ENCODE measurements at places on chromosomes 1 and 21.

DNA sequence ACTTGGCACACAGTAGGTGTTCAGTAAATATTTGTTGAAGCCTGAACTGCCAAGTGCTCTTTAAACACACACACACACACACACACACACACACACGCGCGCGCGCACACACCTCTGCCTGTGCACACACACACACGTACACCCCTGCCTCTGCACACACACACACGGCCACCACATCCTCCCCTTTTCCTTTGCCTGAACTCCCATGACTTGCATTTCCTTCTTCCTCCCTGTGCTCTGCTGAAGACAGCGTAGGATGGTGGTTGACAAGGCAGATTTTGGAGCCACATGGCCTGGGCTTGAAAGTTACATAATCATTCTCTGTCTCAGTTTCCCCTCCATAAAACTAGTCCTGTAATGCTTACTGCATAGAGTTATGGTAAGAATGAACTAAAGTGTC lies 712.3 kb downstream of the PTPRU start:
- no peak for DNase-seq

DNA sequence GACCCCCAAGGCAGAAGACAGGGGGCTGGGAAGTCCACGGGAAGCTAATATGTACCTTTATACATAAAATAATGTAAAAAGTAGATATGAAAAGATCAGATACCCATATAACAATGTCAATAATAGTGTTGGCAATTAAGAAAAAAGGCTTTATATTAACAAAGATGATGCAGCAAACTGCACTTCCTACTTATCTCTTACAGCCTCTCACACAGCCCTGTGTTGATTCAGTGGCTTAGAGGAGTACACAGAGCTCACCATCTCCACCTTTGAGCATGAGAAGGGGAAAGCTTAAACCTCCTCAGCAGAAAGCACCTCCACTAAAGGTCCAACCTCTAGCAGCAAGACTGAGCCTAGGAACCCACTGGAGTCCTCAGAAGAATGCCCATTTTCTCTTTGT lies 7.2 kb upstream of the VSIG8 start:
- no peak for DNase-seq

- no peak for DNase-seq
Measured at GRCh38 chr21:38949070-38949380, 143.3 kb downstream of the ETS2 start.

GRCh38 chr1:79760531-79760930 lies 754.0 kb upstream of the ADGRL4 start:
- no peak for DNase-seq

DNA sequence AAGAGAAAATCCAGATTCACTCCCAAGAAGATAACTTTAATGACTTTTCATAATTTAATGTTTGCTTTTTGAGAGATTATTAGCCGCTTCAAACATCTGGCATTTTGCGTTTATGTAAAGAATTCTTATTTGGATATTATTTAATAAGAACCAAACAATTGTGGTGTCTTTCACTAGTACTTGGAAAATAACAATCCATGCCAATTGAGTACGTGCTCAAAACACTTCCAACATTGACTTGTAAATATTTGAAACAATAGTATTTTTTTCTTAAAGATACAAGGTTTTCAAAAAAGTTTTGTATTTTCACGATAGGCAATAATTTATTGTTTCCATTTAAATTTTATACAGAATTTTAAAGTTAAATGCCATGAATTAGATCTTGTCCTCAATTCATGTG lies 498.7 kb downstream of the AMY1C start:
- no peak for DNase-seq

DNA sequence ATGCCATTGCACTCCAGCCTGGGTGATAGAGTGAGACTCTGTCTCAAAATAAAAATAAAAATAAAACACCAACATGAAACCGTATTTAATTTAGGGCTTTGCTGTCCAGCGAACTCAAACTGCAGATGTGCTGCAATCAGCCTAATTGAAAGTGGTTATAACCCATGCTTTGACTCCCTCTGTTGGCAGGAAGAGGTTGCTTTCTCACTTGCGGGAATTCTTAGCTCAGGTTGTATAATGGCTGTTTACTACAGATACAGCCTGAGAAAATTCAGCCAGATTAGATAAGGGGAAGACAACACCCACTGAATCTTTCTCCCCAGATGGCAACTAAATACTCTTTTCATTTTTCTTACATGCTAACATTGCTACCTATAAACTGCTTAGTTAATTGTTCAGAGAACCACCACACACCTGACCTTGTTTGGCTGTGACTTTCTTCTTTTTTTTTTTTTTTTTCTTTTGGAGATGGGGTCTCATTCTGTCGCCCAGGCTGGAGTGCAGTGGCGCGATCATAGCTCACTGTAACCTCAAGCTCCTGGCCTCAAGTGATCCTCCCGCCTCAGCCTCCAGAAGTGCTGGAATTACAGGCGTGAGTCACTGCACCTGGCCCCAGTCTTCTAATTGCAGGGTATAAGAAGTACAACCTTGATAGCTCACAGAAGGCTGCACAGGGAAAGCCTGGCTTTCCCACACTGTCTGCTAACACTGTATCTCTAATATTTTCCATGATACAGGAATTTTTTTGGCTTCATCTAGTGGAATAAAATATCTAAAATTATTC lies 34.6 kb downstream of the DNTTIP2 start:
- DNase-seq: no peak

DNA sequence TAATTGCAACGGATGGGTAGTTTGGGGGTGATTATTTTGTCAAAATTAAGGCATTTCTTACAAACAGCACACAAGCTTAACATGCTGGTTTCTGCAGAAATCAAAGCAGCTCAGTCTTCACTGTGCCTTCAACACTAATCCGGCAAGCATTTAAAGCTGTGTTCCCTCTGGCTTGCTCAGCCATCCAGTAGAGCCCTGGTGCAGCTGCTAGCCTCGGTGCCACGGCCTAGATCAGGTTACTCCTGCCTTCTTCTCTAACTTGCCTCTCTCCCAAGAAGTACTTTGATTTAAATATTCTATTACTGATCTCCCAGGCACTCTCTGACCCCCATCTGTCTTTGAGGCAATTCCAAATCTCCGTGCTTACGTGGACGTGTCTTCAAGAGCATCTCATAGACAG lies 85.6 kb downstream of the GREM2 start:
- no peak for DNase-seq

DNA sequence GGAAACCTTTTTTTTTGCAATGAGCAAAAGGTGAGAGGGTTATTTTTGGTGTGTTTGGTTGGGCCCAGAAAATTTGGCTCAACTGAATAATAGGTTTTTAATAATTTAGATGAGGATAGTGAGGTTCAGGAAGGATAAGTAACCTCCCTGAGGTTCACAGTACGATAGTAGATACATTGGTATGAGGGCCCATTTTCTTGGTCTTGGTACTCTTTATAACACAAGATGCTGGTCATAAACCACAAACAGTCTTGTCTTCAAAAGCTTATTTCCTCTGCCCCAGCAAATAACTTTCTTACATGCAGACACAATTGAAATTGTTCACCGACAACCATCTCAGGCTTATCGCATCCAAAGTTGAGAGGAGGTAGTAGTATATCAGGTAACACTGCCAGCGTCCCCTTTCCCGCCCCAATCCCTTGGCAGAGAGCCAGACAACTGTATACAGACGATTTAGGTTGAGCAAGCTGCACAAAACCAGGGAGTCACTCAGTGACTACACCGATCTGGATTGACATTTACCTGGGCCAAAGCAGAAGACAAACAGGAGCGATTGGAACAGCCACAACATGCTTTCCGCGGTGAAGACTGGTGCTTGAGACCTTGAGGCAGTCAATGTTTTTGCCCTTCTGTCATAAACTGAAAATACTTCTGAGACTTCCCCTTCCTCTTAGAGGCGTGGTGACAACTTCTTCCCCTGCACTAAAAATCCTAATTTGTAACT lies at the start of gene SLAMF6:
TSS of gene SLAMF6 (minus strand) at position 634 of the 724 bp plus-strand sequence. CDS start at position 571, 63 bp downstream.
- DNase-seq: no peak

GRCh38 chr1:5915587-5916571 lies 76.3 kb downstream of the NPHP4 start:
- no peak for DNase-seq

- no peak for DNase-seq
Measured at GRCh38 chr1:208907790-208908189, 663.6 kb upstream of the PLXNA2 start.

DNA sequence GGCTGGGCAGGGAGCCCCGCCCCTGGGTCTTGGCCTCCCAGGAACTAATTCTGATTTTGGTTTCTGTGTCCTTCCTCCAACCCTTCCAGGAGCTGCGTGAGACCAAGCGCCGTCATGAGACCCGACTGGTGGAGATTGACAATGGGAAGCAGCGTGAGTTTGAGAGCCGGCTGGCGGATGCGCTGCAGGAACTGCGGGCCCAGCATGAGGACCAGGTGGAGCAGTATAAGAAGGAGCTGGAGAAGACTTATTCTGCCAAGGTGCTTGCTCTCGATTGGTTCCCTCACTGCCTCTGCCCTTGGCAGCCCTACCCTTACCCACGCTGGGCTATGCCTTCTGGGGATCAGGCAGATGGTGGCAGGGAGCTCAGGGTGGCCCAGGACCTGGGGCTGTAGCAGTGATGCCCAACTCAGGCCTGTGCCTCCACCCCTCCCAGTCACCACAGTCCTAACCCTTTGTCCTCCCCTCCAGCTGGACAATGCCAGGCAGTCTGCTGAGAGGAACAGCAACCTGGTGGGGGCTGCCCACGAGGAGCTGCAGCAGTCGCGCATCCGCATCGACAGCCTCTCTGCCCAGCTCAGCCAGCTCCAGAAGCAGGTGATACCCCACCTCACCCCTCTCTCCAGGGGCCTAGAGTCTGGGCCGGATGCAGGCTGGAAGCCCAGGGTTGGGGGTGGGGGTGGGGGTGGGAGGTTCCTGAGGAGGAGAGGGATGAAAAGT lies 18.5 kb upstream of the SEMA4A start:
- DNase-seq: no peak

GRCh38 chr21:44699502-44700001 lies 2.6 kb downstream of the KRTAP10-12 start:
- DNase-seq: no peak

DNA sequence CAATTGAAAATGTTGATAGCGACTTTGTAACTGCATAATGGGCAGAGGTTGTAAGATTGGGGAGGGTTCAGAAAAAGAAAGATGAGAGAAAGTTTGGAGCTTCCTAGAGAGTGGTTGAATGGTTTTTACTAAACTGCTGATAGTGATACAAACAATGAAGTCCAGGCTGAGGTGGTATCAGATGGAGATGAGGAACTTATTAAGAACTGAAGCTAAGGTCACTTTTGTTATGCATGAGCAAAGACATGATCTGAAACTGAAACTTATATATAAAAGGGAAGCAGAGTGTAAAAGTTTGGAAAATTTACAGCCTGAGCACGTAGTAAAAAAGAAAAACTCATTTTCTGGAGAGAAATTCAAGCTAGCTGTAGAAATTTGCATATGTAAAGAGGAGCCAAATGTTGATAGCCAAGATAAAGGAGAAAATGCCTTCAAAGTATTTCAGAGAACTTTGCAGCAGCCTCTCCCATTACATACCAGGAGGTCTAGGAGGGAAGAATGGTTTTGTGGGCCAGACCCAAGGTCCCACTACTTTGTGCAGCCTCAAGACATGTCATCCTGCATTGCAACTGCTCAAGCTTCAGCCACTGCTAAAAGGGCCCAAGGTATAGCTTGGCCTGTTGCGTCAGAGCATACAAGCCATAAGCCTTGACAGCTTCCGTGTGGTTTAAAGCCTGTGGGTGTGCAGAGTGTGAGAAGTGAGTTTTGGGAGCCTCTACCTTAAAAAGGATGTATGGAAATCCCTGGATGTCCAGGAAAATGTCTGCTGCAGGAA lies 843.9 kb downstream of the AMY1C start:
- no peak for DNase-seq

DNA sequence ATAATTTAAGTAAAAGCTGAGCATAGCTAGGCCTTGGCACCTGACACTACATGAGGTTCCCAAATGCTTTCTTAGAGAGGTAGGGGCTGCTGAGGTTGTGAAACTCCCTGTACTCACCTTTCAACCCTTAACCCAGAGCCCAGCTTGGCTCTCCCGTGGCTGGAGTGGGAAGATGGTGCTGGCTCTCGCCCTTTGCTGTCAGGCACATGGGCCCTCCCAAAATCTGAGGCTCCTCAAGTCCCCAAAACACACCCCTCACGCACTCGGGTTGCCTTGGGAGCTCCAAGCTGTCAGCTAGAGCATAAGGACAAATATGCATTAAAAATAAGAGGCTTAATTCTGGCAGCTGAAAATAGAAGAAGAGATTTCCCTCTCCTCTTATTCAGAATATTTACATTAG lies 46.7 kb upstream of the PLPPR4 start:
- DNase-seq: no peak

- no peak for DNase-seq
Measured at GRCh38 chr1:29650476-29650875, 414.2 kb downstream of the PTPRU start.

Measured in BJ (cell line).